ENCODE measurements at places on chromosomes 16 and 17.

DNA sequence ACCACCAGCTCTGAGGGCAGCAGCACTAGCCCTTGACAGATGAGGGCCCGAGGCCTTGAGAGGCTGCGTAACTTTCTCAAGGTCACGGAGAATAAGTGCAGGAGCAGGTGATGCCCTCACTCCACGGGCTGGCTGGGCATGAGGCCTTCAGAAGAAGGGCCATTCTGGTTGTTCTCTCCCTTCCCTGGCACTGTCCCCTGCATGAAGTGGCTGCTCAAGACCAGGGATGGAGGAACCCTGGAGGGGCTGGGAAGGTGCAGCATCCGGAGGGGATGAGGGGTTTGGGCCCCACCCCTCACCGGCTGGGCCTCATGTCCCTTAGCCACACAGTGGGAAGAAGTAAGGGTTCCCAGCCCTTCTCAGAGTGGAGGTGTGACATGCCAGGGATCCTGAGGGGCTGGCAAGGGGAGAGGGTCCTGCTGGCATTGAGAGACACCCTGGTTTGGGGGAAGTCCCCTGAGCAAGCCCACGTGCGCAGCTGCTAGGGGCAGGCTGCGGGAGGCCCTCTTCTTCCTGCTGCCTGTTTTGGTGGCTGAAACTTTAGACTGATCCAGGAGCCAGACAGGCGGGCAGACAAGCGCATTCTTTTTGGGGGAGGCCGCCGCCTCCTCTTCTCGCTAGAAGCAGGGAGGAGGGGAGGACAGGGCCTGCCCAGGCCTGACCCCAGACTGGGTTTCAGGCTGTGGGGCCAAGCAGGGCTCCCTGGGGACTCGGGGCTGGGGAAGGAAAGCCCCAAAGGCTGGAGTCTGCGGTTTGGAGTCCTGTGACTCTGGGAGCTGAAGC lies 74.0 kb downstream of the N4BP1 start:
- DNase-seq: peak; percentile 78

DNA sequence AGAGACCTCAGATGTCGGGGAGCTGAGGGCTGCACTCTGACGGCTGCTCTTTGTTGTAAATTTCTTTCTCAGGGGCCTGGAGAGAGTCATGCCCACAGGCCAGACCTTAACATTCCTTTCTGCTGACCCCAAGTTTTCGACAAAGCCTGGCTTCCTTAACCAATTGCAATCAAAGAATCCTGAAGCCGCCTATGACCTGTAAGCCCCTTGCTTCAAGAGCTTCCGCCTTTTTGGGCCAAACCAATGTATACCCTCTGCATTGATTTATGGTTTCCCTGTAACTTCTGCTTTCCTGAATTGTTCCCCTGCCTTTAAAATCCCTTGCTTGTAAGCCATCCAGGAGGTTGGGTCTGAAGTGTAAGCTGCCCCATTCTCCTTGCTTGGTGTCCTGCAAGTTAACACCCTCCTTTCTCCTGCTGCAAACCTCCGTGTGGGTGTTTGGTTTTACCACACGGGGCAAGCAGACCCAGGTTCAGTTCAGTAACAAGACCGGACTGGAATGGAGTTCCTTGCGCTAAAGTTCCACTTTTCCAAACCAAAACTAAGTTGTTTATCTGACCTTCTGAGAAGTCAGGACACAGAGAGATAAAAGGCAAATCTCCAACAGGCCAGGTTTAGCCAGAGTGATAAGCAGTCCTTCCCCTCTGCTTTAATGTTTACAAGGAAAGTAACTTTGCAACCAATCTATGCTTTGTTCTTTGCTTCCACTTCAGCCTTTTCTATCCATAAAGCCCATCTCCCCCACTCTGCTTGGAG lies 141.6 kb downstream of the KCNJ12 start:
- DNase-seq: no peak

- DNase-seq: no peak
Observed at GRCh38 chr17:31838636-31839225, 20.3 kb downstream of the COPRS start.

DNA sequence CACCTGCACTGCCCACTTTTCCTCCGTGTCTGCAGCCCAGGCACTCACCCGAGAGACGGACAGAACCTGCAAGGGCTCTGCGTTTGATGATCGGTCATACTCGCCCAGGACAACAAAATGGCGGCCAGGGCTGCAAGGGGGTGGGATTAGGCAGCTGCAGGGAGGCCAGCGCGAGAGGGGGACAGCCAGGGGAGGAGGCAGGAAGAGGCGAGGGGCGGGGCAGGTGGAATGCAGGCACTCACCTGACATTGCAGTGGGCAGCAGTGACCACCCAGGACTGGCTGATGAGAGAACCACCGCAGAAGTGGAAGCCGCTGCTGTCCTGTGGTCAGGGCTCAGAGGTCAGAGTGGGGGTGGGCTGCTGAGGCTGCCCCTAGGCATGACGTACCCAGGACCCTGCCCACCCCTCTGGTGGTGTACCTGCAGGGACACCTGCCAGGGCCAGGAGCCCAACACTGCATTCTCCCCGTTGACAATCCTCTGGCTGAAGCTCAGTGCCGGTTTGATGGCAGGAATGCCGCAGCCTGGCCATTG lies 917 bp downstream of the CTRL start:
- no peak for DNase-seq

DNA sequence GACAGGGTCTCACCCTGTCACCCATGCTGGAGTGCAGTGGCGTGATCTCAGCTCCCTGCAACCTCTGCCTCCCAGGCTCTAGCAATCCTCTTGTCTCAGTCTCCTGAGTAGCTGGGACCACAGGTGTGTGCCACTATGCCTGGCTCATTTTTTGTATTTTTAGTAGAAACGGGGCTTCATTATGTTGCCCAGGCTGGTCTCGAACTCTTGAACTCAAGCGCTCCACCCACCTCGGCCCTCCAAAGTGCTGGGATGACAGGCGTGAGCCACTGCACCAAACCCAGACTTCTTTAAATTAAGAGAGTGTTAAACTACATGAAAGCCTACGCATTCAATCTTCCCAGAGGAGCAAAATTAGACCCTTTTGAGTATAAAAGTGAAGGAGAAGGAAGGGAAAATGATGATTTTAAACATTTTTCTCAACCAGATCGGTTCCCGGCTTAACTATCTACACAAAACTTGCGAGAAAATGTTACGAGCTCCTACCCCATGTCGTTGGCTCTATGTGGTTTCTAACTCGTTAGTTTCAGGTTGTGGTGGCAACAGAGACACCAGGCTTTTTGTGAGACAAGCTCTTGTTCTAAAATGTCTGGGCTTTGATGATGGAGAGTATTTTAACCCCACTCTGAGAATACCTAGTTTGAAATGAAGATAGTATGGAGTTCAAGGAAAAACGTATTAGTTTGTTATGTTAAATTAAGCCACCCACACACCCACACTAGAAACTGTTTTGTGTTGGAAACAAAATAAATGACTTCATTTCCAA lies 26.3 kb downstream of the STAT5B start:
- no peak for DNase-seq

- no peak for DNase-seq
Observed at GRCh38 chr17:81939881-81940385, 2.8 kb upstream of the PYCR1 start.

DNA sequence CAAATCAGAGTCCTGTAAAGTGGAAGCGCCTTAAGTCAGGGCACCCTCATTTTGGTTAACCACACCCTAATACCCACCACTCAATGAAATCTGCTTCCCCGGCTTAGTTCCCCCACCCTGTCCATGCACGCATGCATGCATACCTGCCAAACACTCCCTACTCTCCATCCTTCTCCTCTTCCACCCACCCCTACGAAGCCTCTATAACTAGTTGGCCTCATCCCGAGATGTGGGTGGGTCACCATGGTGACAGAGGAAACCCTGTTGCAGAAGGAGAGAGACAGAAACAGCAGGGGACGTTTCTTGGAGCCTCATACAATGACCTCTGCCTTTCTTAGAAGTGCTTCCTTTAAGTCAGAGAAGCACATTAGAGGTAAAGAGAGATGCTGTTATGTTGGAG lies 46.8 kb upstream of the DNAH9 start:
- no peak for DNase-seq

DNA sequence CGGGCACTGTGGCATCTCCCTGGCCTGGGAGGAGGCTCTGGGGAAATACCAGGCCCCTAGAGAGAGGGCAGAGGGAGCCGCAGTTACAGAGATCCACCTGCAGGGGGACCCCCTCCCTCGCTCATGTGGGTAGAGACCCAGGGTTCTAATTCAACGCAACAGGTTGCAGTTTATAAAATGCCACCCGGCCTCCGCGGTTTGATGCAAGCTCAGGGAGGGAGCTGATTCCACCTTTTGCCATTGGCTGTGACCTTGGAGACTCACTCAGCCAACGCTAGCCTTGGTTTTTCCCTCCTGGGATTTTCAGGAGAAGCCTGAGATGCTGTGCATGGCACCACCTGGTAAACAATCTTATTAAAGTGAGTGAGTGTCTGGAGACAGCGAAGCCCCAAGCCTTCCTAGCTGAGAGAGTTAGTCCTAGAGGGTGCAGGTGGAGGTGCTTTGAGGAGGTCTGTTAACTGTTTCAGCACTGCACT lies 12.1 kb downstream of the TTLL6 start:
- DNase-seq: peak; percentile 26

DNA sequence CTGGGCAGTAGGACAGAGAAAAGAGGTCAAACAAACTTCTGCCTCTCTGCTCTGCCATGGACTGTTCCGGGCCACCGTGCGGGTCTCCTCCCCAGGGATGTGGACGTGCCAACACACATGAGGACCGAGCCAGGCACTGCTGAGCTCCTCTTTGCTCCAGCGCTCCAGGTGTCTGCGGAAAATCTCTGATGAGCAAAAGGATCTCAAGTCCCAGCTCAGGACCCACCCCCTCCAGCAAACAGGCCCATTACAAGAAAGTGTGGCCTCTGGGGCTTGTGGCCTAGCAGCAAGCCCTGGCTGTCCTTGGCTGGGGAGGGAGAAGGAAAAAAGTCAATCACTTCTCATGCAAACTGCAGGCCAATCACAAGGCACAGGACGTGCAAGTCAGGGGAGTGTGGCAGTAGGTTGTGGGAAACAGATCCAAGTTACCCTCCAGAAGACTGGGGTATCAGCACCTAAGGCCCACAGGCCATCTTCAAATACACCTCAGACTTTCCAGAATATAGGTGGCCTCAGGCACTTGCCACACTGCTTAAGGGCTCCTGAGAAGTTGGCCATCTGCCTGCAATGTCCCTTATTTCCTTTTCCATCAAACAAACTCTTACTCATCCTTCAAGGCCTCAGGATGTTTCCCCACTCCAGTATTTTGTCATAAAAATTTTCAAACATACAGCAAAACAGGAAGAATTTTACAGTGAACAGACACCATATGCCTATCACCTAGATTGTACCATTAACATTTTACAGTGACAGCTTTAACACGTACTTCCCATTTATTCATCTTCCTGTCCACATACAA lies 36.0 kb upstream of the SREBF1 start:
- DNase-seq: no peak

DNA sequence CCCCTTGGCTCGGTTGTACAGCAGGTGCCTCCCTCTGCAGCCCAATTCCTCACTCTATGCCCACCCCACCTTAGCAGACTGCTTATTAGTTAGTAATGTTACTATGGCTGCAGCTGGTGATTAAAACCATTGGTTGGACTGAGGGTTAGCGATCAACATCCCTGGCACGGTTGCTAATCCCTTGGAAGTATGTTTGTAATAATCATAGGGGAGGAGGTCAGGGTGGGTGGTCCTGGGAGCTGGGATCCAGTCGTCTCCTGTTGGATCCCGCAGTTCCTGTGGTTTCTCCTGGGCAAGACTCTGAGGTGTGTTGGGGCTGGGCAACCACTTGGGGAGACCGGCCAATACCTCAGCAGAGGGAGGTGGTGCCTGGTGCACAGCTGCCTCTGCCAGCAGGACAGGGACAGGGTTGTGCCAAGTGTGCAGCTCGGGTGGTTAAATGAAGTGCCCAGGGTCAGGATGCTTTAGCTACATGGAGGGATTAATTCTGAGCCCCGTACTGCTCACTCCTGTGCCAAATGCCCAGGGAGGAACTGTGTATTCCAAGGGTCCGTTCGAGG lies 38.0 kb downstream of the FZD2 start:
- DNase-seq: no peak

- no peak for DNase-seq
Observed at GRCh38 chr16:49283376-49284049, 1.9 kb upstream of the CBLN1 start.

DNA sequence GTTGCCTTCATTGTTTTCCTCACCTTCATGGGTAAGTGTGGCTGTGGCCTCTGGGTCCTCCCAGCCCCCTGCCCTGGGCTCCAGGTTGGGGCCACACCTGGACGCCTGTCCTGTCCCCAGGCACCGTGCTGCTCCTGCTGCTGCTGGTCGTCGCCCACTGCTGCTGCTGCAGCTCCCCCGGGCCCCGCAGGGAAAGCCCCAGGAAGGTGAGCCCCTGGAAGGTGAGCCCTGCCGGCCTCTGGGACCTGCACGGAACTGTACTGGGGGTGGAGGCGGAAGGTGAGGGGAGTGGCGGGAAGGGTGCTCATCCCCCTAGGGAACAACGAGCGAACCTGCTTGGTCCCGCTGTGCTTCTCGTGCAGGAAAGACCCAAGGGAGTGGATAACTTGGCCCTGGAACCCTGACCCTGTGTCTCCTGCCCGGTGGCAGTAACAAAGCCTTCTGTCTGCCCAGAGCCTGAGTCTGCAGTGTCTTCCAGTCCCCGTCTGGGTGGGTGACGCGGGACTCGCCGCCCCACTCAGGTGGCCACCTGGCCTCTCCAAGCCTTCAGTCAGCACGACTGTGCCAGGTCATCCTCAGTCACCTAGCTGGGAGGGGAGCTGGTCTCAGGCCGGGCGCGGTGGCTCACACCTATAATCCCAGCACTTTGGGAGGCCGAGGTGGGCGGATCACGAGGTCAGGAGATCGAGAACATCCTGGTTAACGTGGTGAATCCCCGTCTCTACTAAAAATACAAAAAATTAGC lies 831 bp downstream of the SMIM22 start:
- no peak for DNase-seq

DNA sequence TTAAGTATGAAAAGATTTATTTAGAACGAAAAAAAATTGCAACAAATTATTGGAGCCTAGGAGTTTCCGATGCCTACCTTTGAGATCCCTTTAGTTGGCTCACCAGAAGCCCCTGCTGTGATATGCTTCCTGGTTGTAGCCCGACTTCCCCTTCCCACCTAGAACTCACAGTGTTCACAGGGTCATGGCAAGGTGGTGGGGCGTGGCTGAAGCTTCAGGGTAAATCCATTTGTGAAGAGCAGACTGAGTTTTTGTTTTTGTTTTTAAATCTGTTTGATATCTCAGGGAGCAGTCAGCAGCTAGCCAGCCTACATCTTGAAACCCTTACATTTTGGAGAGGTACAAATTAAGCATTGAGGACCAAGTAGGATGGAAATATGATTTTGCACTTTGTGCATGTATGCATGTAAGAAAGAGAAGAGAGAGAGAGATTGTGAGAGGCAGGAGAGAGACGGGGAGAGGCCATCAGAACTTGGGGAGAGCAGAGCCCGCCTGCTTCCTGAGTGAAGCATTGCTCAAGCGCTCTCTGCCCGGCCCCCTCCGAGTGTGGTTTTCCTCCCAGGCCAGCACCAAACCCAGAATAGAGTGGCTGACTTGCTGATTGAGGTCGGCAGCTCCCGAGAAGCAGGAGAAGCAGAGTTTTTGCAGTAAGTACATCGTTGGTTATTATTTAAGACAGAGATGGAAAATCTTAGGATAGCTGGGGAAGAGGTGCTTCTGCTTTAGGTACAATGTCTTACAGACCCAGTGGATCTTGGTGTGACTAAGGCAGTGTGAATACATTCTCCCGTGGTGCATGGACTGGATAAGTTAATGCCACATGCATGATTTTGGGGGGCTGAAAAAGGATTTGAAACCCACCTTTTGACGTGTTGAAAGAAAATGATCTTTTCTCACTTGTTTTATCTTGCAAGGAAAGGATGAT lies 64.2 kb downstream of the SPECC1 start:
- no peak for DNase-seq
